ENCODE measurements at places on chromosomes 1 and 21.

- DNase-seq: no peak
Measured at GRCh38 chr1:64608005-64608650, 136.7 kb upstream of the RAVER2 start.

GRCh38 chr1:223133824-223134435, 9.1 kb downstream of the TLR5 start:
- peak; percentile 85 for DNase-seq

DNA sequence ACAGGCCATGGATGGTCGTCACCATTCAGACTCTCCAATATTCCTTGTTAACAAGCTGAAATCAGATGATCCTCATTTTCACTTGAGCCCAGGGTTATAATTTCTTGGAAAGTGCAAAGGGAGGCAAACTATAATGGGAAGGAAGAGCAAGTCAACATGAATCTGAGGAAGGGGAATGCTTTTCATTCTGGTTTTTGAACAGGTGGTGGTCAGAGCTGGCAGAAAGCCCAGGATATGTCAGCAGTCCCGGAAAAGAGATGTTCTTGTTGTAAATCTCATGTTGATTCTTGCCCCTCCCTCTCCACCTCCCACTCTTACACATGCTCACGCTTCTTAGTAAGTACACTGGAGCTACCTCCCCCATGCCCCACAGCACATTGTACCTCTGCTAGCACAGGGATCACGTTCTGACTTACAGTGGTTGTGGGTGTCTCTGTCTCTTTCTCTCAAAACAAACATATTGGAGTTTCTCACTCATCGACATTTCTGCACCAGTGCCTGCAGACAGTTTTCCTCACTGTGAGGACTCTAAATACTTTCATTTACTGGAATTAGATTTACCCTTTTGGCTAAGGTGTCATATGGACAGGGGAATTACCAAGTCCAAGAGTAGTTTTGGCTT, 77.6 kb downstream of the XCL2 start:
- peak; percentile 69 for DNase-seq

DNA sequence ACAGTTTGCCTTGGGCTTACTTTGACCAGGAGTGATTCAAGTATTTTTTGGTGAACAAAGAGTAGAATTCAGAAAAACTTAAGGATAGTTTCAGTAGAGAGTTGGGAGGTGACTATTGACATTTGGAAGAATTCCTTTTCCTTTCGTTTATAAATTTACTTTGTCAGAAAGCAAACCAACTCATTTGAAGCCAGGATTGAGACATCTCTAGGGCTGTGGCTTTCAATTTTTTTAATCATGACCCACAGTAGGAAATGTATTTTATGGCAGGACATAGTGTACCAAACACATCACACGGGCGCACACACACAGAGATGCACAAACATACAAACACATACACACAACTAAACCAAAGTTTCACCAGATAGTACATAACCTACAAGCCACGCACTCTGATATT, 24.1 kb downstream of the NR5A2 start:
- no peak for DNase-seq

GRCh38 chr21:31255036-31255435, 89.0 kb downstream of the TIAM1 start:
- DNase-seq: no peak

DNA sequence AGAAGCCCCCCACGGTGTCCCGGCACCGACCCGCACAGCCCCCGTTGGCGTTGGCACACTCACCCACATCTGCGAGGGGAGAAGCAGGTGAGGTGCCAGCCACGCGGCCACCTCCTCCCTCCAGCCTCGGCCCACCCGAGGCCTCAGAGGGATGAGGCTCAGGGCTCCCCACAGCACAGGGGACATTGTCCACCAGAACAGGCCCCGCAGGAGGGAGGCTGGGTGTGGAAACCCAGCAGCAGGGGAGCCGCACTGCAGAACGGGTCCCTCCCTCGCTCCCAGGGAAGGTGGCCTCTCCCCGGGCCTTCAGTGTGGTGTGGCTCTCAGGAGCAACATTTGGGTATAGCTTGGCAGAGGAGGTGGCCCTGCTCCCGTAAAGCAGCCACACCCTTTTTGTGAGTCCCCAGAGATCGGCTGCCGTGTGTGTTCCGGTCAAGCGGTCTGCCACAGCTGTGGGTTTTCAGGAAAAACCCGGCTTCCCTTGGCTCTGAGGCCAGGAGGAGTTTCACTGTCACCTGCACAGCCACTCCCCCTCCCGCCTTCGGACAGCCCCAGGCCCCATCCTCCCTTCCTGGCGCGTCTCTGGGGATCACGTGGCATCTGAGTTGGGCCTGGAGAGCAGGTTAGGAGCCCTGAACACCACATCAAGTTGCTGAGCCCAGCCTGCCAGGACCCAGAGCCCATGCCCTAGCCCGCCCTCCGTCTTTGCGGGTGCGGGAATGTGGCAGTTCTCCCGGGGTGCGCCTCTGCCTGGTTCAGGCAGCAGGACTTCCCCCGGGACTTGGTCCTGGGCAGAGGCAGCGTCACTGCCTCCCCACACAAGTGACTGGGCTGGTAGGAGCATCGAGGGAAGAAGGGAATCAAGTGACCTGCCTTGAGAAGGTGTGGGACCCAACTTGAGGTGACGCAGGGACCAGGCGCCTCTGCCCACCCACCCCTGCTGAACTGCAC, 64.0 kb downstream of the MEGF6 start:
- no peak for DNase-seq

GRCh38 chr1:207017615-207018559, 14.7 kb downstream of the C1orf116 start:
- no peak for DNase-seq

GRCh38 chr1:165877940-165878556, 50.6 kb downstream of the UCK2 start:
- no peak for DNase-seq

DNA sequence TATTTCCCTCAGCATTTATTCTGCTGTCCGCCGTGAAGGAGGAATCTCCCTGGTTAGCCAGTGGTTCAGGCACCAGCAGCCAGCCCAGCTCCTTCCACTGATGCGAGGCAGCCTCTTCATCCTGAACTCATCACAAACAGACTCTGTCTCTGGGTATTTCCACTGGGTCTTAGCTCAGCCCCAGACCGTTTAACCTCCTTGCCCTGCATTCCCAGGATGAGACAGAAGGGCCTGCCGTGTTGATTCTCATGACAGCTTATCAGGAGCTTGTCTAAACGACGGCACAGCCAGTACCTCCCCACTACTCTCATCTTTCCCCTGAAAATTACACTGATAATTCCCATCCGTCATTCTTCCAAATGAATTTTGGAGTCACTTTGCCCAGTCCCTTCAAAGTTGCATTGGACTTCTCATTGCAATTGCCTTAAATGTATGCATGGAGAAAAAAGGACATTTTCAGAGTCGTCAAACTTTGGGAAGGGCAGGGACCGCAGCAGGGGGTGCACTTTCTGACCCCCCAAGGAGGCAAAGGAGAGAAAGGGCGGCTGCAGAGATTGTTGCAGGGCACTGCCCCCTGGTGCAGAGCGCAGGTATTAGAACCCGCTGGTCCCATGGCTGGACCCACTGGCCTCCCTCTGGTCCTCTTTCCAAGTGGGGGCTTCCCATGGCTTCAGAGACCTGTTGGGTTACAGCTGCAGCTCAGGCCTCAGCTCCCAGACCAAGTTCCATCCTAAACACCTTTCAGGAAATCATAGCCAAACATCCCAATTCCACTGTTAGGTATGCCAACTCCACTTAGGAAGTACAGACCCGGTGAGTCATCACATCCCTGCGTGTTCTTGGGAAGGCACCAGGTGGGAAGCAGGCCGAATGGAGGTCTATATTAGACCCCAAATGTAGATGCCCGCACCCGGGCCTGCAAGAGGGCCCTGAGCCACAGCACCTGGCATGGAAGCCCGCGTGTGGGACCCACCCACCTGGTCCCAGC, 3.7 kb upstream of the MEGF6 start:
- DNase-seq: no peak

DNA sequence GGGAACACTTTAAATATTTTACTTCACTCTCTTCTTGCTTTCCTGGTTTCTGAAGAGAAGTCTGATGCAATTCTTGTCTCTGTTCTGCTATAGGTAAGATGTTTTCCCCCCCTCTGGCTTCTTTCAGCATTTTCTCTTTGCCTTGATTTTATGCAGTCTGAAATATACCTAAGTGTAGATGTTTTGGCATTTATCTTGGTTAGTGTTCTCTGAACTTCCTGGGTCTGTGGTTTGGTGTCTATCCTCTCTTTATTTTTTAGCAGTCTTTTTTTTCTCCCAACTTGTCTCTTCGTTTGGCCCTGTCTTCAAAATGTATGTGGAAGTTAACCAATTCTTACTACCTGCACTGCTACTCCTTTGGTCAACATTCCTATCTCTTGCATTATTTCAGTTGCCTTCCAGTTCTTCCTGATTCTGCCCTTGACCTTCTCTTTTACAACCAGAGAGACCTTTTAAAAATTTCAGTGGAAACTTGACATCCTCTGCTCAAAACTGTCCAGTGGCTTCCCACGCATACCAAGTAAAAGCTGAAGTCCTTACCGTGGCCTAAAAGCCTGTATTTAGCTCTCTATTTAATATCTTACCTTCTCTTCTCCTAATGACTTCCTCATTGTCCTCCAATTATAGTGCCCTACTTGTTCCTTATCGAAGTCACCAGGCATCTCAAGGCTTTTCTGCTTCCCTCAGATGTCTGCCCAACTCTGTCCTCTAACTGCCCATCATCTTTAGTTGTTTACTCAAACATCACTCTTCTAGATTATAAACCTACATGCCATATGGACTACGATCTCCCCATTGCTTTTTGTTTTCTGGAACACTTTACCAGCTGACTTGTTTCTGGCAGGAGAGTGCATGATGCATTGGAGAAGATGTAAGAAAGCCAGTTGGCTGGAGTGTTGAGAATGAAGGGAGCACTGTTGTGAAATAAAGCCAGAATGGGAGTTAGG, 40.9 kb downstream of the RAP1A start:
- no peak for DNase-seq
